ENCODE measurements at places on chromosomes 16 and 17. TPM values are rescaled to one million over a fixed set of nuclear protein-coding genes. Genes with fewer than 3 reads are reported as not detected.

- DNase-seq, result no peak
Observed at GRCh38 chr16:84678541-84678940, 21.3 kb upstream of the USP10 start.

- DNase-seq, result peak; percentile 40
Observed at GRCh38 chr16:22300427-22301071, 3.3 kb downstream of the POLR3E start.

Gene TAC4
- not detected for total RNA-seq

Gene ZNF778
- 15.5 TPM for total RNA-seq

GRCh38 chr16:23709536-23709935 lies 3.5 kb downstream of the ERN2 start:
- no peak for DNase-seq

Gene ZNF276
- total RNA-seq, result 31.6 TPM

DNA sequence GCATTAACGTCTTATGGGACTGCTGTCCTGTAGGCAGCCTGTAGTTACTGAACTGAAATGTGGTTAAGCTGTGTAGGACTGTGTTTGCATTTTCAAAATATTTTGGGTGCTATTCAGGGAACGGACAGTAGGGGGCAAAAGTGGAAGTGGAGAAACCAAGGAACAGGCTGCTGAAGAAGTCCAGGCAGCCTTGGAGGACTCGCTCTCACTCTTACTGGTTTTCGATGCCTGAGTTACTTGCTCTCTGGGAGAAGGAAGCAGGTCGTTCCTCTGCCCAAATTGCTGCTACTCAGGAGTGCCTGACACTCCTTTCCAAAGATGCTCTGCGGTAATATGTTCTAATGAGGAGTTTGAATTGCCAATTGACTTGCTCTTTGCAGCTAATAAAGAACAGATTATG lies 64.5 kb upstream of the RBFOX1 start:
- DNase-seq, result peak; percentile 67

Gene OTOA
- total RNA-seq, result 0.34 TPM

DNA sequence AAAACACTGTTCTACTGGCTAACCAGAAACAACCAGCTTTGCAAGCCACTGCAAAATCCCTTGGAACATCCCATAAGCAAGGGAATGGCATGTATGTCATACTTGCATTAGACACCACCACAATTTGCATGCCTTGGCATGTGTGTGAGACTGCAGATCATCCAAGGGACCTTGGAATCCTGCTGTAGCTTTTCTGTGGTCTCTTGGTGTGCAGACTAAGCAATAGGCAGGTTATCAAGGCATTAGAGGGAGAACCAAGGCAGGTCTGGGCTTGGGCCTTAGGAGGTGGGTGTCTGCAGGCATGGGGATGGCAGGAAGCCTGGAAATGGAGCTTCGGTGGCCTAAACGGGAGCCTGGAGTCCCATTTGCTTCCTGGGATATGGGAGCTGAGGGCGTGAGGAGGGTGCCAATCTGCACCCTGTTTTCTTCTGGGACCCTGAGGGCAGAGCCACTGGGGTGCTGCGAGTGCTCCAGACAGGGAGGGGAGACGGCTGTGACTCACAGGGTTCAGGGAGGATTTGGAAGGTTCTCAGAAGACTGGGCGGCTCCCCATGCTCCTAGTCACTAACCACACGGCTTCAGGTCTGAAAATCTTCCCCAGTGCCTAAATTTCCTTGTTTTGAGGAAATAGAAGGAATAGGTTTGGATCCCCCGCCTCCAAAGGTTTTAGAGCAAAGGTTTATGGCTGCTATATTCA lies 36.6 kb downstream of the FAM20A start:
- no peak for DNase-seq

GRCh38 chr16:78681743-78682142 lies 582.3 kb downstream of the WWOX start:
- DNase-seq, result no peak

Gene ABCC1
- 34.9 TPM for total RNA-seq

- no peak for DNase-seq
Observed at GRCh38 chr17:81039854-81040758, 5.2 kb downstream of the BAIAP2 start.

GRCh38 chr17:64608571-64608981 lies 53.5 kb downstream of the SMURF2 start:
- no peak for DNase-seq

Gene CFAP119
- total RNA-seq, result 18.5 TPM

Gene MYH13
- total RNA-seq, result not detected

Gene ASIC2
- total RNA-seq, result not detected

- DNase-seq, result no peak
Observed at GRCh38 chr17:39970157-39970692, 7.4 kb downstream of the GSDMA start.

GRCh38 chr17:63533433-63534077 lies 10.4 kb downstream of the KCNH6 start:
- DNase-seq, result no peak

Gene KIF18B
- 93.1 TPM for total RNA-seq

Gene SEPTIN12
- total RNA-seq, result not detected

DNA sequence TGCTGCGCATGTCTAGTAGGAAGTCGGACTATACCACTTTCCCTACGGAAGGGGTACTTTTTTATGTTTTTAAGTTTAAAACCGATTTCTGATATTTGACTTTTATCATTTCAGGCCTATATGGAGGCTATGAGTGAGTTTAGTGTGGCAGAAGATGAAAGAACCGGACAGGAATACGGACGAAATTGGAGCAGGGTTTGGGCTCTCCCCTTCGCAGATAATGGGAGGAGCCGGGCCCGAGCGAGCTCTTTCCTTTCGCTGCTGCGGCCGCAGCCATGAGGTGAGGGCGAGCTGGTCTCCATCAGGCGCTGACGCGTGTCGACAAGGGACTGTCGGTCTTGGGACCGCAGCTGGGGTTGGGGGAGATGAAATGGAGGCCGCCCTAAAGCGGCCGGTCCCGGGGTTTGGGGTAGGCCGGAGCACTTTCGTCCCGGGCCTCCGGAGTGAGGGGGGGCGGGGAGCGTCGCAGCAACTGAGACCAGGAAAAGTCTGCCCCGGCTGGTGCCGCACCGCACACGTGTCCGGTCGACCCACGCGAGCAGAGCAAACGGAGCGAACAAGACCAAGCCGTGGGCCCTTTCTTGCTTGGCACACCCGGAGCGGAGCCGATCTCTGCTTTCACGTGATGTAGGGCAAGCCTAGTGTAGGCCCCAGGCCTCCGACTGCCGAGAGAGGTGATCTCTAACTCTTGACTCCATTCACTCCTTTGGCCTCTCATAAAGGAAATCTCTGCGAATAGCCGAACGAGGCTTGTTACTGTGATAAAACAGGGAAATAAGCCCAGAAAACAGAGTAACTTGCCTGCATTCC lies at the start of gene RPL19:
RPL19 (plus strand) TSS at position 214 of the 810 bp plus-strand sequence; CDS start at position 276, 62 bp downstream.
- peak; percentile 71 for DNase-seq

- no peak for DNase-seq
Observed at GRCh38 chr17:55420067-55420775, 1.4 kb downstream of the MMD start.

Gene SLFN11
- 17.6 TPM for total RNA-seq

All from neural crest cell (in vitro differentiated cells).